ENCODE measurements at places on chromosomes 3 and 15.

DNA sequence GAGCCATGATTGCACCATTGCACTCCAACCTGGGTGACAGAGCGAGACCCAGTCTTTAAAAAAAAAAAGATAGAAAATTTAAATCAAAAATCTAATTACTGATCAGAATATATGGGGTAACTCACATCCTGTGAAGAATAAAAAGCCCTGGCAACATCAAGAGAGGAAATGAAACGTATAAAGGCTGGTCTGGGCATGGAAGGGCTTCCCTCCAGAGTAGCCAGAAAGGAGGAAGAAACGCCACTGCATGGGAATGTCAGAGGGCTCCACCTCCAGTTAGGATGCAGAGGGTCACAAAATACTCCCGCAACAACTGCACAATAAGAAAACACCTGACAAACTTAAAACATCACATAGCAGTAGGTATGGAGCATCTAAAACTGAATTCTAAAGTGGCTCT lies 4.9 kb upstream of the IQCF1 start:
- DNase-seq = no peak

DNA sequence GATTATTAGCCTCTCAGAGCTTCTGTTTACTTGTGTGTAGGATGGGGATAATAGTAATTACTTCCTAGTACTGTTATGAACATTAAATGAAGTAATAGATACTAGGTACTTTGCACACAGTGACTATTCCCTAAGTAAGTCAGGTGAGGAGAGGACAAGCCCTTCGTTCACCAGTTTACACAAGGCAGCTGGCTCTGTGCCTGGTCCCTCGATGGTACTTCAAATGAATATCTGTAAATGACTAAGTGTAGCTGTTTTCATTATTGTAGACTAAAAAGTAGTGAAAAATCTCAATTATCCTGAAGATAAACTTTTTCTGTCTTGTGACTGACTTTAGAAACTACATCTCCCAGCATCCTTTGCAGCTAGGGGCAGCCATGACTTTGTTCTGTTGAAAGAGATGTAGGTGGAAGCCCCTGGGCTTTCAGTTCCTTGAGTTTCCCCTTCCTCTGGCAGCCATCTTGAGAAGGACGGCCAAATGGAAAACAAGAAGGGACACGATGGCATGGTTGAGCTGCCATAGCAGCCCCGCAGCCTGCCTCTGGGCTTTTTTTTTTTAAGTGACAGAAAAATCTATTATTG lies 11.7 kb upstream of the WNT7A start:
- no peak for DNase-seq

DNA sequence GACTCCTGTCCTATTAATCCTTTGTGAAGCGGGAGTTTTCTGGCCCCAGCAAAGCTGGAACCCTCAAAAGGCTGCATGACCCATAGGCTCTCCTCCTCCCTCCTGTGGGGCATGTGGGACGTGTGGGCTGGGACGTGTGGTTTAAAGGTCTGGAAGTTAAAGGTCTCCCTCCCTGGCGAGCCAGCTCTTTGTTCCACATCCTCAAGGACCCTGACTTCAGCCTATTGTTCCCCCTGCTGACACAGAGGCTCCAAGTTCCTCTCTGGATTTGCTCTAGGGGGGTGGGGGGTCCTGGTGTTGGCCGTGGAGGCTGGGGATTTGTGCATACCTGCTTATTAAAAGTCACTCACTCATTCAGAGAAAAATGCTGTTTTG lies 44.2 kb downstream of the SMAD6 start:
- no peak for DNase-seq

GRCh38 chr3:49454898-49455681 lies 15.0 kb upstream of the DAG1 start:
- DNase-seq = no peak

DNA sequence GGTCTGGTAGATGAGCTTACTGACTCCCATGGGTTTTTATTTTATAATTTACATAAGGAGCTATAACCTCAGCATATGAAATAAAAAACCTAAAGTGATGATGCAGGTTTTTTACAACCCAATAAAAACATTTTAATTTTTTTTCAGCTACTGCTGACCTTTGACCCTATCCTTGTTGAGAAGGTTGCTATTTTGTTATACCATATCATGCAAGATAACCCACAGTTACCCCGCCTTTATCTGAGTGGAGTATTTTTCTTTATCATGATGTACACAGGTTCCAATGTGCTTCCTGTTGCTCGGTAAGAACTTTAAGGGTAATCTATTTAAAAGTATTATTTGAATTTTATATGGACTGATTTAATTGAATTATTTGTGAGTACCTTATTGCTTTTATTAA lies 70.8 kb downstream of the DNAJC13 start:
- no peak for DNase-seq

- DNase-seq = no peak
Observed at GRCh38 chr15:69159805-69160140, 662 bp upstream of the GLCE start.

DNA sequence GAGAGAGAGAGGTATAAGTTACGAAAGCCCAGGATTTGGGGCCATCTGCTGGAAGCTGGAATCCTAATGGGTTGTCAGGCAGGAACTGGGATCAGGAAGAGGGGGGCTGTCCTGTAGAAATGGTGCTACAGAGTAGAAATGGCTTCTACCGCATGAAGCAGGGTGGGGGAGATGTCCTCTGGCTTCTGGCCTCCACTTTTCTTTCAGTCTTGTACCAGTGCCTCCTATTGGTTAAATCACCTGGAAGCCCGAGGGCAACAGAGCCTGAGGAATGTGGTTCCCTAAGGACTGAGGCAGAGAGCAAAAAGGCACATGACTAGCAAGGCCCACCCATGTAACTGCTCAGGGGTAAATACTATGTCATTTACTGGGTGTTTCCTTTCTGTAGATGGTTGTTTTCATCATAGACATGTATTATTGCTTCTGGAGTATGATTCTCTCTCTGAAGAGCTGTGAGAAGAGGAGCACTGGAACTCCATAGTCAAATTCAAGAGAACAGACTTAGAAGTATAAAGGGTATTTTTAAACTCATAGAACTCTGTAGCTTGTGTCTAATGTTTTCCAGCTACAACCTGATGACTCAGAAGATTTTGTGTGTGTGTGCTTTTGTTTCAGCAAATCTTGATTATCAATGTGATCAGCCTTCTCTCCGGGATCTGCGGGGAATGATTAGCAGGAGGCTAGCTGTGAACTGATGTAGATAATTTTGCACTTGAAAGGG lies 20.2 kb upstream of the MITF start:
- DNase-seq = no peak

DNA sequence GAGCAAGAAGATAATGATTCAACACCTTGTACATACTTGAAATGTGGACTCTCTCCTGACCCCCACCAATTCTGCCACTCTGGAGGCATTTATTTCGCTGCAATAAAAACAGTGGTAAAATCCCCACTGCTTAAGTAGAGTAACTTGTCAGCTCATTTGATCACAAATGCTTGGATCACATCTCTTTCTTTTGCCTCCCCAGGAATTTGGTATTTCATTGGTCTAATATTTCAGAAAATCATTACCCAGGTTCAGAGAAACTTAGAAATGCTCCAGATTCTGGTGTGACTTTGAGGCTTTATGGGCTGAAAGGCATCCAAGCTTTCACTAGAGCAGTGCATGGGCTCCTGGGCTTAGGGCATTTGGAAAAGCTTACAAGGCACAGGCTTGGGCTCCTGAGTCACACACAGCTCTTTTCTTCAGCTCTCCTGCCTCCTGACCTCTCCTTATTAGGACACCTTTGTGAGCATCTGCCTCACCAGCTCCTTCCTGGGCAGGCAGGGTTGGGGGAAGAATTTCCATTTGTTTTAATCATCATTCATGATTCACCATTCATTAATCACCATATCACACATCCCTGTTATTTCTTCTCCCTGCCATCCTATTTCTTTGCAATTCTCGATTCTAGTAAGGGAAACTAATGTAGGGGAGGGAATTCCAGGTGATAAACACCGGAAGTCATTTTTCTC lies 22.5 kb downstream of the CDCP1 start:
- no peak for DNase-seq

GRCh38 chr3:111619833-111620232 lies 24.7 kb upstream of the ZBED2 start:
- DNase-seq = no peak

GRCh38 chr3:69491975-69492374 lies 106.1 kb upstream of the FRMD4B start:
- no peak for DNase-seq

DNA sequence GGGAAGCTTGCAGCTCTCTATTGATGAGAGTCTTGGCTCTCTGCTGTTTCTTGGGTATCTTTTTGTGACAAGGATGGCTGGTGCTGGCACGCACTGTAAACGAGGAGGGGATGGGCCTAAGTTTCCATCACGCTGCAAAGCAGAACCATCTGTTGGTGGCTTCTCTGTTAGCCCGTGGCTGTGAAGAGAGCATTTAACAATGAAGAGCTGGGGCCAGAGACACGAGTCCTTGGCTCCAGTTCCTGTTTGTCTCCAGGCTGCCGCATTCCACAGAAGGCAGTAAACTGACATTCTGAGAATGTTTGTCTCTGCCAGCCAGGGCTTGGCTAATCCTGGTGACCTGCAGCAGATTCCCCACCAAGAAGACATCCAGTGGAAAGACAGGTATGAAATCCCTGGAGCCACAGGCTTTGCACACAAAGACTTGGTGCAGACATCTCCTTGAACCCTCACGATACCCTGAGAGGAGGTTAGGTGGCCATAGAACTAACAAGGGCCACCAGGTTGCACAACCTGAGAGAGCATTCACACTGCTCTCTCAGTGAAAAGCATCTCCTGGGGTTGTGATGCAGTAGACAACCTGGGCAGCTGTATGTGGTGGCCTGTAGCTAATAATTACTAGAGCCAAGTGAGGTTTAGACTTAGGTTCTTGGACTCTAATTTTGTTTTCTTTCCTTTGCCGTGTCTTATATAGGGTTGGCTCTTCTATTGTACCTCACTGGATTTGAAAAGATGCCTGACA lies 130.9 kb downstream of the ASB7 start:
- no peak for DNase-seq

DNA sequence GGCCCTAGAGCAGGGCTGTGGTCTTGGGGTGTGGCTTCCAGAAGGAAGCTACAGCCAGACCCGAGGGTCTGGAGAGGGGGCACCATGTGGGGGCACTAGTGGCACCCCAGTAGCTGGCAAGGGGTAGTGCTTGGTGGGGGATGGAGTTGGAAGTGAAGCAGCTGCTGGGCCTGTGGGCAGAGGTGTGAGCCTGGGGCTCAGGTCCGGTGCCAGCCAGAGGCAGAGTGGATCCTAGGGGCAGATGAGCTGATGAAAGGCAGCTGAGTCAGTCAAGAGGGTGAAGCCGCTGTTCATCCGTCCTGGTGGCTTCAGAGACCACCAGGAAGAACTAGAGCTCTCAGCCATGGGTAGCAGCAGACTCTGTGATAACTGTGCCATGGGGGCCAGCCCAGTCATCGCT lies 172.6 kb downstream of the TBC1D2B start:
- no peak for DNase-seq

- DNase-seq = no peak
Observed at GRCh38 chr3:172239218-172239790, 199.9 kb downstream of the FNDC3B start.

DNA sequence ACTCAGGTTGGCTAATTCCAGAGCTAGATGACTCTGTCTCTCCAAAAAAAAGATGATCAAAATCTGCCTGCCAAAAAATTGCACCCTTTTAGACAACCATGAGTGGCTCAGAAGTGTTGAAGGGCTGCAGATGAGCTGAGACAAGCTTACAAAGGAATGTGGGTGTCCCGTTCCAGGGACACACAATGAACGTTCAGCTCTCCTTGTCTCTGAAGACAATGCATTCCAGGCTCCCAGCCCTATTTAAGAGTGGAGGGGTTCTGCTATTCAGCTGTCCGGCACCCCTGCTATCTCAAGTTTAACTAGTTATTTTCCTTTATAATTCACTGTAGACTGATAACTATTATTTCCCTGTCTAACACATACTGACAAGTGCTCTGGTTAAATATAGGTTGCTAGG lies 355.1 kb upstream of the WNT5A start:
- no peak for DNase-seq

- no peak for DNase-seq
Observed at GRCh38 chr15:85950101-85950500, 129.6 kb upstream of the AGBL1 start.

DNA sequence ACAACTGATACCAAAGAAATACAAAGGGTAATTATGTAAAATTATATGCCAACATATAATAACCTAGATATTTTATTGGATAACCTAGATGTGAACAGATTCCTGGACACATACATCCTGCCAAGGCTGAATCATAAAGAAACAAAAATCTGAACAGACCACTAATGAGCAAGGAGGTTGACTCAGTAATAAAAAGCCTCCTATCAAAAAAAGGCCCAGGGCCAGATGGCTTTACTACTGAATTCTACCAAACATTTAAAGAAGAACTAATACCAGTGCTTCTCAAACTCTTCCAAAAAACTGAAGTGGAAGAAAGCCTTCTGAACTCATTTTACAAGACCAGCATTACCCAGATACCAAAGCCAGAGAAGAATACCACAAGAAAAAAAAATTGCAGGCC lies 32.4 kb downstream of the THBS1 start:
- no peak for DNase-seq

DNA sequence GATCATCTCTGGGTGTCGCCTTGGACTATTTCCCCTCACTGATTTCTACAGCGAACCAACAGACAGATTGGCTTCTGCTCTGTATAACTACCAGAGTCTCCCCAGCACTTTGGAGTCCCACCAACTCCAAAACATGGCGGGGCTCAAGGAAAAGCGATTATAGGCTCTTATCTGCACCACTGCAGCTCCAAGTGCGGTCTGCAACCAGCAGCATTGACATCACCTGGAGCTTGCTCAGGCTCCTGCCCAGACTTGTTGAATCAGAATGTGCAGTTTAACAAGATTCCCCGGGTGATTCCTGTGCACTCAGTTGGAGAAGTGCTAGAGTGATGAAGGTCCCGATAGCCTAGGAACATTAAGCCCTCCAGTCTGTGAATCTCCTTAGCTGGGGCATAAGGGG lies 9.0 kb downstream of the CCK start:
- no peak for DNase-seq

DNA sequence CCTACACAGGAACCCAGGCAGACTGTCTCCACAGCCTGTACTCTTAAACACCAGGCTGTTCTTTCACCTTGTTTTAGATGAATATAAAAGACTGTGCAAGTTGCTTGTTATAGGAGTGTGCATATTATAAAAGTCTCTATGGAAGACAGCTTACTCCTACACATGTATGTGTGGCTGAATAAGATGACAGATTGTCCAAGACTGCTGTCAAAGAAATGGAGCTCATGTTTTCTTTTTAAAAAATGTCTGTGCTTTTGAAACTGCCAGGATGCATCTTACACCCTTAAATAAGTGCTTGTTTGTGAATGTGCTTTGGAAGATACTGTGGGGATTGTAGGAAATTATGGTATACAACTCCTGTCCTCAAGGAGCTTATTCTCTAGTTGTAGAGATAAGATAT lies 237.4 kb downstream of the BBX start:
- no peak for DNase-seq

GRCh38 chr3:46861605-46862368 lies 1.5 kb downstream of the MYL3 start:
- DNase-seq = no peak

DNA sequence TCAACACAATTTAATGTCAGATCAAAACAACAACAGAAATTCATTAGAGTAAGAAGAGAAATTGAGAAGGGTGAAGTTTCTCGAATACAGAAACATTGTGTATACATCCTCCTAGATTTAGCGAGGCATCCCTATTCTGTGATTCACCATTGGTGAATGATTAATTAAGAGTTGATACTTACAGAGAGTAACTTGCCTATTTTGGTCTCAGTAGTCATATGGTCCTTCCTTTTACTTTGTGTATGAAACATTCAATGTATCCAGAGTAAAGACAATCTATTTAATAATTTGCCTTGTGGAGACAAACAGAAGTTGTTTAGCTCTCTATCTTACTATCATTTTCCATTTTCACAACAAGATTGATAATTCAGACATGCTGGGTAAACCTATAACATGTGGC lies 432.0 kb downstream of the ZPLD1 start:
- no peak for DNase-seq

GRCh38 chr15:59190291-59190690 lies 16.4 kb upstream of the LDHAL6B start:
- no peak for DNase-seq
